ENCODE measurements at places on chromosomes 5 and 9. TPM values are rescaled to one million over a fixed set of nuclear protein-coding genes. Genes with fewer than 3 reads are reported as not detected.
A peak's percentile ranks its signal among the peaks of the same experiment; 100 is the strongest.

The GDA gene
- total RNA-seq, result 2.7 TPM

DNA sequence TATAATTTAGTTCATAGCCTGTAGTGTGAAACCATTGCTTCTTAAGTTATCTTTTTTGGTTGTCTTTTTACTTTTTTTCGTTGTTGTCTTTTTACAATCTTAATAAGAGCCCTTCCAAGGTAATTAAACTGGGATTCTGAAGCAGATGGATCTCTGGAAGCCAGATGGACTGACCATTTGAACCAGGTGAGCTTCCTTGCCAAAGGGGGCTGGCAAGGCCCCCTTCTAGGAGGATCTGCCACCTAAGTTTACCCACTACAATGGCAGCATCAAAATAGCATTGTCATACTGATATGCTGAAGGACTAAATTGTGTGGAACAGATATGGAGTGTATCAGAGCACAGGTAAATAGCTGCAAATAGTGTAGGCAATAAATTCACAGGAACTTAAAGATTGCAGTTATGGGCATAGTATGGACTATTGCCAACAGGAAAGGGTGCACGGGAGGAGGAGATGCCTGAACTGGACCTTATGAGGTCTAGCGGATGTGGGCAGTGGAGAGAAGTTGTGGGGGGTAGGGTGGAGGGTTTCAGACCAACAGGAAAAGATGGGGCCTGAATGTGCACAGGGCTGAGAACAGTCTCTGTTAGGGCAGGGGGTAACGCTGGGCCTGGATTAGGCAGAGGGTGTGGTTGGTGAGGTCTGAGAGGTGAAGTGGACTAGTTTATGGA lies 61.5 kb upstream of the CTXN3 start:
- no peaks in the 10 kb centered on the region for H3K36me3 ChIP-seq
- peaks cover 13% of the 10 kb centered on the region for H3K4me1 ChIP-seq
- no peak overlapping the region for H3K4me3 ChIP-seq
- H3K27me3 ChIP-seq, result no peaks in the 10 kb centered on the region
- DNase-seq, result no peak
- no peak overlapping the region for H3K27ac ChIP-seq

The ELOVL7 gene
- 5.5 TPM for total RNA-seq

The CARTPT gene
- total RNA-seq, result not detected

The CTXN3 gene
- total RNA-seq, result 0.09 TPM

DNA sequence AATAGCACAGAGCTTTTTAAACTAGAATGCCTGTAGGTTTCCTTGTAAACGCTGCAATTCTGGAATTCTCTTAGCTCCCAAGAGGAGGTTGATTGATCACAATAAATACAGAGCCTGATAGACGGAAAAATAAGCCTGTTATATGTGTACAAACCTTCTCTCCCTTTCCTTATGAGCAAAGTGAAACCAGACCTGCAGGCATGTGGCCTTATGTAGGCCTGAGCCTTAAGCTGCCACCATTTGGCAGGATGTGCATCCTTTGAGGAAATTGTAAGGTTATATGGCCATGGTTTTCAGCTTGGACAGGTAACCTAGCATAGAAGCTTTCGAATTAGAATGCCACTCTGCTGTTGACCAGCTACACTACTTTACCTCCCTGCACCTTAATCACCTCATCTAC lies 49.1 kb downstream of the PRKACG start:
- no peak overlapping the region for H3K4me3 ChIP-seq
- H3K4me1 ChIP-seq, result no peaks in the 10 kb centered on the region
- no peaks in the 10 kb centered on the region for H3K27me3 ChIP-seq
- H3K36me3 ChIP-seq, result no peaks in the 10 kb centered on the region
- no peak for DNase-seq

GRCh38 chr5:67196537-67197059 lies at the start of gene CD180:
CD180 (minus strand) TSS chr5:67196799; CDS start chr5:67196641, 158 bp downstream.
- no peak for DNase-seq
- H3K27me3 ChIP-seq, result no peaks in the 10 kb centered on the region
- H3K4me3 ChIP-seq, result no peak within 1 kb of the TSS
- no peak within 1 kb of the TSS for H3K27ac ChIP-seq
- no peaks in the 10 kb centered on the region for H3K36me3 ChIP-seq

GRCh38 chr9:78210841-78211301 lies 25.0 kb upstream of the CEP78 start:
- no peaks in the 10 kb centered on the region for H3K27me3 ChIP-seq
- peaks cover 13% of the 10 kb centered on the region for H3K4me1 ChIP-seq
- no peak for DNase-seq
- no peak overlapping the region for H3K4me3 ChIP-seq
- no peak overlapping the region for H3K27ac ChIP-seq

DNA sequence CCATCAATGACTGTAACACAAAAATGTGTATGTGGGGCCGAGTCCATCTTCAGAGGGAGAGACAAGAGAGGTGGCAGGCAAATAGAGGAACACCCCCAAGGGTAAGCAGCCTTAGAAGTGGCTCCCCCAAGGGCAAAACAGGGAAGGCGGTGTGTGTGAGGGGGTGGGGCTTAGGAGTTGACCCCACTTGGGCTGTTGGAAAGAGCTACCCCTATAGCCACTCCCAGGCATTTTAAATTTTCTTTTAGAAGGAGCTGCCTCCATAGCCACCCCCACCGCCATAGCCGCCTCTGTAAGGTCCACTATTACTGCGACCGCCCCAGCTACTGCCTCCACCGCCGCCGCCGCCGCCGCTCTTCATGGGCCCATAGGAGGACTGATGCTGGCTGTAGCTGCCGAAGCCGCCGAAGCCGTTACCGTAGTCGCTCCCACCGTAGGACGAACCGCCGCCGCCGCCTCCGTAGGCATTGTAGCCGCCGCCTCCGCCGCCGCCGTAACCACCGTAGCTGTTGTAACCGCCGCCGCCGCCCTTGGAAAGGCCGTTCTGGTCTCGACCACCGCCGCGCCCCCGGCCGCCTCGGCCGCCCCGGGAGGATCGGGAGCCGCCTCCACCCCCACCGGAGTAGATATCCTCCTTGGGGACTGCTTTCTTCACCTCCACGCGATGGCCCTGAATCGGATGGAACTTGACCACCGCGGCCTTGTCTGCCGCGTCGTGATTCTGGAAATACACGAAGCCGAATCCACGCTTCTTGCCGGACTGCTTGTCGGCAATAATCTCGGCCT lies 1.1 kb downstream of the HNRNPA0 start:
- H3K36me3 ChIP-seq, result no peaks in the 10 kb centered on the region
- H3K27ac ChIP-seq, result peak overlapping the region; percentile 100
- H3K4me3 ChIP-seq, result peak overlapping the region; percentile 91
- H3K4me1 ChIP-seq, result peaks cover 26% of the 10 kb centered on the region
- peak; percentile 63 for DNase-seq

The EIF4EBP3 gene
- total RNA-seq, result 0.53 TPM

DNA sequence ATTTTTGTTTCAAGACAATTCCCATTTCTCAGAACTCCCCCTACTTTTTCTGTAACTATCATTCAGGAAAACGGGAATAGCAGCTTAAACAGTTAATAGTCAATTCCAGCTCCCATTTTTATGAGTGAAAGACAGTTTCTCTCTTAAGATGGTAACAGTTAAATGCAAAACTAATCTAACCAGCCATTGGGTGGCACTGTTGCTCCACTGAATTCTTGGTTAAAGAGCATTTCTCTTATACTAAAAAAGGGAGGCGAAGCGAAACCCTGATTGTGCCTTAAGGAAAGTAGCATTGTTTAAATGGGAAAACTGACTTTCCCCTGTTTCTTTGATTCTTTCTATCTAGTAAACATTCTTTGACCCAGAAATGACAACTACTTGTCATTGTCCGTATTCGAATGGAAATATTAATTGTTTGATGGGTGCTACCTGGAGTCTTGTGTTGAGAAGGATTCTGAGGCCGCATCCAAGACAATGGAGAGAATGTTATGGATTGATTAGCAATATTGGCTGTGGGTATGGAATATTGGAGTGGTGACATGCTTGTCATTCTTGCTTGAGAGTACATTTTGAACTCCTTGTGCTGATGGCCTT lies 507.8 kb downstream of the MAT2B start:
- no peak overlapping the region for H3K27ac ChIP-seq
- H3K27me3 ChIP-seq, result no peaks in the 10 kb centered on the region
- H3K36me3 ChIP-seq, result no peaks in the 10 kb centered on the region
- peak; percentile 81 for DNase-seq
- no peak overlapping the region for H3K4me3 ChIP-seq

The GLDC gene
- total RNA-seq, result 100 TPM

The LRRC19 gene
- total RNA-seq, result not detected

The CEP72 gene
- total RNA-seq, result 17.2 TPM

GRCh38 chr5:151182976-151183375 lies 25.4 kb upstream of the ANXA6 start:
- H3K36me3 ChIP-seq, result no peaks in the 10 kb centered on the region
- no peaks in the 10 kb centered on the region for H3K4me1 ChIP-seq
- no peak overlapping the region for H3K27ac ChIP-seq
- no peaks in the 10 kb centered on the region for H3K27me3 ChIP-seq

The SPINK13 gene
- not detected for total RNA-seq

The CCDC192 gene
- total RNA-seq, result 2.7 TPM

GRCh38 chr5:151589878-151590570 lies 1.1 kb downstream of the FAT2 start:
- H3K27me3 ChIP-seq, result peaks cover 10% of the 10 kb centered on the region
- H3K4me1 ChIP-seq, result peaks cover 16% of the 10 kb centered on the region
- H3K4me3 ChIP-seq, result no peak overlapping the region
- H3K27ac ChIP-seq, result no peak overlapping the region
- H3K36me3 ChIP-seq, result no peaks in the 10 kb centered on the region

DNA sequence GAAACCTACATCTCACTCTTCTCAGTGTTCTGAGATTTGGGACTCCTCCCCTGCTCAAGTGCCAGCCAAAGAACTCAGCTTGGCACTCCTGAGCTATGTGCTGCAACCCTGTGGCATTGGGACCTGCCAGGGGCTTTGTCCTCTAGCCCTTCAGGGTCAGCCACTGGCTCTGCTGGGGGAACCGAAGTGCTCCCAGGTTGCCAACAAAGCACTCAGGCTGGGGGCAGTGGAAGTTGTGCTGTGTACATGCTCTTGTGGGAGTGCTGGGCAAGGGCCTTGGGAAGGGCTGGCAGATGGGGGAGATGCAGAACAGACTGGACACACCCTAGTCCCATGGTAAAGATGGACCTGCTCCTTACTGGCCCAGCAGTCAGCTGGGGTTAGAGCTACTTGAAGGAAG lies 498.6 kb downstream of the CAAP1 start:
- no peak overlapping the region for H3K27ac ChIP-seq
- H3K27me3 ChIP-seq, result no peaks in the 10 kb centered on the region
- H3K4me1 ChIP-seq, result no peaks in the 10 kb centered on the region
- no peak for DNase-seq
- no peaks in the 10 kb centered on the region for H3K36me3 ChIP-seq
- no peak overlapping the region for H3K4me3 ChIP-seq

DNA sequence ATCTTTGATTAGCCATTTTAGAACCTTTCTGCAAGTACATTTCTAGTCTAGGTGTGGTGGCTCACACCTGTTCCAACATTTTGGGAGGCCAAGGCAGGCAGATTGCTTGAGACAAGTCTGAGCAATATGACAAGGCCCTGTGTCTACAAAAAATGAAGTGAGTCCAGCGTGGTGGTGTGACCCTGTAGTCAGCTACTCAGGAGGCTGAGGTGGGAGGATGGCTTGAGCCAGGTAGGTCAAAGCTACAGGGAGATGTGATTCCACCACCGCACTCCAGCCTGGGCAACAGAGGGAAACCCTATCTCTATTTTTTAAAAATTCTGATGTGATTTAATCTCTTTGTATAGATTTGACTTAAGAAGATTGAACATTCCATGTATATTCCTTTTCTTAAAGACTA lies 95.7 kb upstream of the FAM120A start:
- H3K4me3 ChIP-seq, result no peak overlapping the region
- H3K4me1 ChIP-seq, result no peaks in the 10 kb centered on the region
- no peak overlapping the region for H3K27ac ChIP-seq
- no peaks in the 10 kb centered on the region for H3K27me3 ChIP-seq

- no peaks in the 10 kb centered on the region for H3K36me3 ChIP-seq
- no peaks in the 10 kb centered on the region for H3K27me3 ChIP-seq
- no peak overlapping the region for H3K4me3 ChIP-seq
- peaks cover 12% of the 10 kb centered on the region for H3K4me1 ChIP-seq
These were observed 23.5 kb downstream of the SLC25A25 start for GRCh38 chr9:128091571-128091970.

DNA sequence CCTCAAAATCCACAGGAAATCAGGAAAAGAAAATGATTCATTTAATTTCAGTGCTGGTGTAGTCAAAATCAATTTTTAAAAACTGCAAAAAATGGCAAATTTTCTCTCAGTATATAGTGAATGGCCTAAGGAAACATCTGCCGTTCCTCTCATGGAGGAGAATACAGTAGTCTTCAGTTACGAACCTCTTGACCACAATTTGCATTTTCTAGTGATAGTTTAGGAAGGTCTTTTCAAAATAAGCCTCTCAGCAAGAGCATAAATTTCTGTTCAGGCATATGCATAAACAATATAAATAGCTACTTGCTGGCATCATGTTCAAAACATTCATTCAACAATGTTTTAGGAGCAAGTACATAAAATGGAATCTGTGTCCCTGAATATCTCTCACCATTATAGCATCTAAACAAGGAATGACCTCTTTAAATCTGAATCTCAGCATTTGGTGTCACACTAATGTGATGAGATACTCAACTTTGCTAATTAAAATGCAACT lies 33.5 kb downstream of the HAPLN1 start:
- H3K27ac ChIP-seq, result no peak overlapping the region
- H3K36me3 ChIP-seq, result no peaks in the 10 kb centered on the region
- no peaks in the 10 kb centered on the region for H3K27me3 ChIP-seq
- DNase-seq, result no peak

DNA sequence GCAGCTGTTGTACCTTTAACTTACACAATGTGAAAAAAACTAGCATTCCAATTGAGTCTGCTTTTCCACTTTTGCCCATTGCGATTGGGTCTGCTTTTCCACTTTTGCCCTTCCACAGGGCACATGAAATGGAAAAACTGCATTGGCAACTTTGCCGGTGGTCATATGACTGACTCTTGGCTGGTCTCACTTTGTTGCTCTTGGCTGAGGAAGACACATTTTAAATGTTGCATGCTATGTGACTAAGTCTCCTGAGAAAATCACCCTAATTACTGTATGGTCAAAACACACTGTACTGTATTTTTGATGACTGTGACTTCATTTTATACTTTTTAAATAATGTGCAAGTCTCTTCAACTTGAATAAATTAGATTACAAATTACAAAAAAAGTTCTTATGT lies 1.6 kb upstream of the OXCT1 start:
- no peak overlapping the region for H3K27ac ChIP-seq
- H3K4me3 ChIP-seq, result no peak overlapping the region
- peaks cover 17% of the 10 kb centered on the region for H3K27me3 ChIP-seq
- DNase-seq, result no peak
- H3K36me3 ChIP-seq, result no peaks in the 10 kb centered on the region

- no peaks in the 10 kb centered on the region for H3K36me3 ChIP-seq
- no peak overlapping the region for H3K4me3 ChIP-seq
- H3K27ac ChIP-seq, result no peak overlapping the region
- DNase-seq, result no peak
These were observed 296.6 kb downstream of the FBXL7 start for GRCh38 chr5:15796557-15796956.

- no peak for DNase-seq
- no peaks in the 10 kb centered on the region for H3K27me3 ChIP-seq
- H3K36me3 ChIP-seq, result no peaks in the 10 kb centered on the region
- H3K27ac ChIP-seq, result no peak overlapping the region
- no peaks in the 10 kb centered on the region for H3K4me1 ChIP-seq
- no peak overlapping the region for H3K4me3 ChIP-seq
These were observed 13.9 kb downstream of the SUSD3 start for GRCh38 chr9:93072383-93072795.

- no peak for DNase-seq
- no peaks in the 10 kb centered on the region for H3K27me3 ChIP-seq
- no peaks in the 10 kb centered on the region for H3K36me3 ChIP-seq
- no peak overlapping the region for H3K27ac ChIP-seq
- H3K4me3 ChIP-seq, result no peak overlapping the region
These were observed 121.6 kb downstream of the TLR4 start for GRCh38 chr9:117825609-117826347.
